Liver (tissue), 10 donors: ENCODE measurements at places on chromosomes 6 and 20. TPM values are rescaled to one million over a fixed set of nuclear protein-coding genes. Genes with fewer than 3 reads are reported as not detected.

METTL24 gene
- 0.23 TPM for polyA plus RNA-seq

BPI gene
- polyA plus RNA-seq, result not detected

SLC22A7 gene
- polyA plus RNA-seq, result 284 TPM

ID4 gene
- polyA plus RNA-seq, result 0.38 TPM

HLA-B gene
- polyA plus RNA-seq, result 864 TPM

RBL1 gene
- 0.71 TPM for polyA plus RNA-seq

SLC44A4 gene
- polyA plus RNA-seq, result 0.13 TPM

SLC24A3 gene
- polyA plus RNA-seq, result 0.43 TPM

TFAP2D gene
- not detected for polyA plus RNA-seq

KCNK5 gene
- 9.6 TPM for polyA plus RNA-seq

TTBK1 gene
- polyA plus RNA-seq, result 0.70 TPM

BACH2 gene
- polyA plus RNA-seq, result 1.9 TPM

ZSCAN31 gene
- polyA plus RNA-seq, result 3.3 TPM

POM121L2 gene
- not detected for polyA plus RNA-seq

GABRR1 gene
- polyA plus RNA-seq, result not detected

SRSF12 gene
- polyA plus RNA-seq, result 0.56 TPM

HRH3 gene
- polyA plus RNA-seq, result not detected

OPN5 gene
- polyA plus RNA-seq, result not detected
